ENCODE measurements at places on chromosomes 6 and 20. TPM values are rescaled to one million over a fixed set of nuclear protein-coding genes. Genes with fewer than 3 reads are reported as not detected.

CDH22 gene
- 0.55 TPM for total RNA-seq

DNA sequence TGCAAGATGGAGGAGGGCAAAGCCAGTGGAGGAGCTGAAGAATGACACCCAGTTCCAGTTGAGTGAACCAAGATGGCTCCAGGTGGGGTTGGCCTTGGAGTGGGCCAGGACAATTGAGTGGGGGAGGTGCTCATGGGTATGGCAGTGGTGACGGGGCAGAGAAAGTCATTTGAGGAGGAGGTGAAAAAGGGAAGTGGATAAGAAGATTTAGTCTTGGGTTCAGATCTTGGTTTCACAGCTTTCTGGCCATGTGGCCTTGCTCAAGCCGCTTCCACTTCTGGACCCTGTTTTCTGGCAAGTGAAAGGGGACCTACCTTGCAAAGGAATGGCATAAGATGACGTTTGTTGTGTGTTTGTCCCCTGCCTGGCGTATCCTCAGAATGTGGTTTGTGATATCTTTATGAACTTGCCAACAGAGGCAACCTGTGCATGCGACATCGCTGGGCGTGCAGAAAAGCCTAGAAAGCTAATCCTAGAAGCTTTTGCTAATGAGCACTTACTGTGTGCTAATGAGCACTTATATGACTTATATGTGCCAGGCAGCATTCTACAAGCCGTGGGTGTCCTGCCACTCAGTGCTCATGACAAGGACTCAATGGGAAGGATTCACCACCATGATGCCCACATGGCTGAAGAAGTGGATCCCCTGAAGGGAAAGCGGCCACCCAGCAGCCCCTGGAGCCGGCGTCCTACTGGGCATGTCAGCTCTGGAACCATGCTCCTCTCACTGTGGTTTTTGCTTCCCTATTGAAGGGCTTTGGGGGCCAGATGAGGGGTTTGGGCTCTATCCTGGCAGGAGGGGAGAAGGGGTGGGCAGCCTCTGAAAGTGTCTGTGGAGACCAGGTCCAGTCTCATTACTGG is 23.6 kb upstream of the STX16 start:
- no peaks in the 10 kb centered on the region for H3K27me3 ChIP-seq
- H3K36me3 ChIP-seq, result no peaks in the 10 kb centered on the region
- no peak for DNase-seq
- H3K4me1 ChIP-seq, result peaks cover 11% of the 10 kb centered on the region
- no peak overlapping the region for H3K4me3 ChIP-seq
- H3K27ac ChIP-seq, result no peak overlapping the region

DNA sequence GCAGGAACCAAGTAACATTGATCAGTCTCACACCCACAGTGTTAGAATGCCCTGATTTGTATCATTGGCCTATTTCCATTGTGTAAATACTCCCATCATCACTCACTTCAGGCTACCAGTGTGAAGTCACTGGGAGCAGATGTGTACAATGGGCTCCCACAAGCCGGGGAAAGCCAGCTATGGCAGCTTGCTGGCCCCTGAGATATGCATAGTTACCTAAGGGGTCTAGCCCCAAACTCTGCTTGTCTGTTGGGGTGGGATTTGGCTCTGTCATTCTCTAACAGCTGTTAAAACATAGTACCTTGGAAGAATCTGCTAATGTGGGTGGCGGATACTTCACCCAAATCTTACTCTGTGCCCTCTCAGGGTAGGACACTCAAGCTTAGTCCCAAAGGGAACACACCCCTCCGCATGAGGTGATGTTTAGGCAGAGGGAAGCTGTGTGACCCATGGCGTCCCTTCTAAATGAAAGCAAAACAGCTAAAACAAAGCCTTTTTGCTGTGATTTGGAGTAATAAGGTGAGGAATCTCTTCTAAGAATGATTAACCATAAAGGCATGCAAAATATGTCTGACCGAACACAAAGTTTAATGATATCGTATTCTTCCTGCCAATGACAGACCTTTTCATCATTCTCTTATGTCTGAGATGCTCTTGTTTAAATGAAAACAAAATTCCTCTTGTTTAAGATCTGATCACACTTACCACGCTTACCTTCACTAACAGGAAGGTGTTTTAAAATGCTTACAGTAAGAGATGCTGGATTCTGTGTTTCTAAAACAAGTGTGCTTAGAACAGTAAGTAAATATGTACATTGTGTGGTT is 45.9 kb upstream of the PXDC1 start:
- no peak for DNase-seq
- H3K27ac ChIP-seq, result no peak overlapping the region
- no peak overlapping the region for H3K4me3 ChIP-seq
- no peaks in the 10 kb centered on the region for H3K27me3 ChIP-seq

GRCh38 chr6:165746331-165746730 is 83.3 kb upstream of the PDE10A start:
- peaks cover 8% of the 10 kb centered on the region for H3K4me1 ChIP-seq
- no peak overlapping the region for H3K4me3 ChIP-seq
- H3K36me3 ChIP-seq, result no peaks in the 10 kb centered on the region
- H3K27ac ChIP-seq, result no peak overlapping the region

DNA sequence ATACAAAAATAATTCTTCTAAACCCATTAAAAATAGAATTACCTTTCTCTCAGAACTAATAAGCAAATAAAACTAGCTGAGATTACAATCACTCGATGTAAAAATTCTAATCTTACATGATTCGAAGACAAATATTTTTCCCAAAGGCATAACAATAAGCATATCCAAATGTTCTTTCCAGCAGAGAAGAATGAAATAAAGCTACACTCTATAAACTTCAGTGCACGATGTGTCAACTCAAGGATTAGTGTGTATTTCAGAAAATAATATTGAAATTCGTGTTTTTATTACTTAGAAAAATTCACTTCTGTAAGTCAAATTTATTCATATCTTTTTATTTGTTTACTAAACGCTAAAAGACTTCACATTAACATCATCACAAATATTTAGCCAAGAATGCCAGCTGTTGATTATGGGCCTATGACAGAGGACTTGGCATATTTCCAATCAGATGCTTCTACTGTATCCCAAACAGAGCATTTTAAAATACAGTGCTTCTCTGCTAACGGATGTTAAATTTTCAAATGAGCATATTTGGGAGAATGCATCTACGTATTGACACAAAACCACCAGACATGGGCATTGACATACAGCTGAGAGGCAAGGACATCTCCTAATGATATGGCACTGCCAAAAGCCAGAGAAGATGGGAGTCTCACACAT is 54.7 kb upstream of the PDE7B start:
- no peak overlapping the region for H3K27ac ChIP-seq
- H3K36me3 ChIP-seq, result no peaks in the 10 kb centered on the region
- H3K27me3 ChIP-seq, result no peaks in the 10 kb centered on the region
- no peak overlapping the region for H3K4me3 ChIP-seq
- H3K4me1 ChIP-seq, result no peaks in the 10 kb centered on the region
- DNase-seq, result no peak

DNA sequence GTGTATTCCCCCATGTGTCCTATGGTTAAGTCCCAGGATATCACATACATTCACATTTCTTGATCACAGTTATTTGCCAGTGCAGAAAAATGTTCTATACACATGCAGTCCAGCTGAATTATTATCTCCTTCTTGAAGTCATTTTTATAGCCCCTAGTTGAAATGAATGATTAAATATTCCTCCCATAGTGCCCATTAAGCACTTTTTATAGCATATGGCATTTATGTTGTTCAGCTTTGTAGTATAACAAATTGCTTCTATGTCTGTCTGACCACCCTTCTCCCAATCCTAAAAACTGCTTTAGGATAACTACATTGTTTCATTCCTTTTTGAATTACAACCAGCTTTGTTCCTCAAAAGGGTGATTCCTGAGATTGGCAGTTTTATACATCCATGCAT is 123.5 kb downstream of the ADGRB3 start:
- H3K4me3 ChIP-seq, result no peak overlapping the region
- no peak for DNase-seq
- no peak overlapping the region for H3K27ac ChIP-seq

GRCh38 chr6:36912586-36912985 is 26.8 kb downstream of the C6orf89 start:
- peaks cover 14% of the 10 kb centered on the region for H3K36me3 ChIP-seq
- no peak overlapping the region for H3K27ac ChIP-seq
- no peak for DNase-seq
- H3K4me1 ChIP-seq, result no peaks in the 10 kb centered on the region
- no peak overlapping the region for H3K4me3 ChIP-seq

- no peak overlapping the region for H3K27ac ChIP-seq
- H3K27me3 ChIP-seq, result no peaks in the 10 kb centered on the region
- H3K4me1 ChIP-seq, result no peaks in the 10 kb centered on the region
- H3K36me3 ChIP-seq, result no peaks in the 10 kb centered on the region
- no peak for DNase-seq
These were observed 53.9 kb upstream of the SOX4 start for GRCh38 chr6:21539621-21540100.

- no peaks in the 10 kb centered on the region for H3K36me3 ChIP-seq
- H3K27ac ChIP-seq, result no peak overlapping the region
- H3K4me3 ChIP-seq, result no peak overlapping the region
- no peaks in the 10 kb centered on the region for H3K27me3 ChIP-seq
- no peaks in the 10 kb centered on the region for H3K4me1 ChIP-seq
- no peak for DNase-seq
These were observed 50.1 kb downstream of the PKIB start for GRCh38 chr6:122660296-122660695.

DNA sequence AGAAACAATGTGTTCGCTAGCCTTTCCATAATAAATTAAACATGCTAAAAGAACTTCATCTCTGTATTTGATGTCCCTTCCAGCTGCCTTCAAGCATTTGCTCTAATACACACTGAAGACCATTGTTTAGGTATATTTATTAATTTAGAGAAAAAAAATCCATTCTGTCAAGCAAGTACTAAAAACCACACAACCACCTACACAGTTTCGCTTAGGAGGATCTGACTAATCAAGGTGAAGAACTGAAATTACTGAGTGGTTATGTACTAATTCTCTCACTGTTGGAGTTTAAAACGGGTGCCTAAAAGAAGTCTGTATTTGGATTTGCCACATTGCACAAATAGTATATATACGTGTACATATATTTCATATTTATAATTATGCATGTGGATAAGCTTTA is 58.9 kb downstream of the GMDS start:
- H3K27ac ChIP-seq, result no peak overlapping the region
- H3K27me3 ChIP-seq, result no peaks in the 10 kb centered on the region
- H3K4me3 ChIP-seq, result no peak overlapping the region
- no peaks in the 10 kb centered on the region for H3K36me3 ChIP-seq
- H3K4me1 ChIP-seq, result no peaks in the 10 kb centered on the region

GRCh38 chr6:137365707-137366437 is 128.3 kb downstream of the OLIG3 start:
- H3K36me3 ChIP-seq, result no peaks in the 10 kb centered on the region
- no peak for DNase-seq
- H3K27me3 ChIP-seq, result no peaks in the 10 kb centered on the region
- H3K27ac ChIP-seq, result no peak overlapping the region

SAMD5 gene
- 0.82 TPM for total RNA-seq

NELFCD gene
- 44.6 TPM for total RNA-seq

DNA sequence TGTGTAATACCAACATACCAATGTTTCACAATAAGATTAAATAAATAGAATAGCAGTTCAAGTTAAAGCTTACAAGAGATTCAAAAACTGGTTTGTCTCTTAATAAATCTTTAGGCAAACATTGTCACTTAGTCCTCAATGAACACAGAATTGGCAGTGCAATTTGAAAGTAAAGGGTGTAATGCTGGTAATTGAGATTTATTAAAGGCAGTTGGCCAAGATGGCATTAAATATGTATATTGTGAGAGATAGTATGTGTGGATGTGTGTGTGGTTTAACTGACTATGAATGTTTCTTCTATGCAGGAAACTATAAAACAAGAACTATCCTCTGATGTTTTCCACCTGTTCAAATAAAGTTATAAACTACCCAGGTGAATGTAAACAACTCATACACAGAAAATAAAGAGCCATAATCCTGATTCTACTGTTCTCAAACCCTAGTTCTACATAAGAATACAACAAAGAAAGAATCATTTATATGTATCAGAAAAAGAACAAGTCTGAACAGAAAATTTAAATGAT is 267.9 kb upstream of the PTCHD4 start:
- DNase-seq, result no peak
- no peak overlapping the region for H3K27ac ChIP-seq
- H3K4me3 ChIP-seq, result no peak overlapping the region
- no peaks in the 10 kb centered on the region for H3K4me1 ChIP-seq
- no peaks in the 10 kb centered on the region for H3K27me3 ChIP-seq

DNA sequence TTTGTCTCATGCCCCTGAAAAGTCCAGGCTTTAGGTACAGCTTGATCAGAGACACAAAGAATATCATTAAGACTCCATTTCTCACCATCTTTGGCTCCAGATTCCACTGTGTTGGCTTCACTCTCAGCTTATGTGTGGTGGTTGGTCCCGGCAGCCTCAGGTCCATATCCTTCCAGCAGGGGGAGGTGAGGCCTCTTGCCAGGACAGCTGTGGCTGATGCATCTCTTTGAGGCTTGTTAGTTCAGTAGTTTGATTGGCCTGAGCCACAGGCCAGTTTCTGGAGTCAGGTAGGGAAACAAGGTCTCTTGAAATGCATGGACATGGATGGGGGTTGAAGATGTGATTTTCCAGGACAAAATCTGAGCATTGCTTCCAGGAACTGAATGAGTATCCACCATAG is 62.4 kb downstream of the JAG1 start:
- no peak overlapping the region for H3K4me3 ChIP-seq
- DNase-seq, result peak; percentile 85
- no peak overlapping the region for H3K27ac ChIP-seq
- H3K27me3 ChIP-seq, result no peaks in the 10 kb centered on the region

GRCh38 chr6:12395898-12396297 is 105.7 kb downstream of the EDN1 start:
- H3K27ac ChIP-seq, result no peak overlapping the region
- H3K27me3 ChIP-seq, result no peaks in the 10 kb centered on the region
- no peak overlapping the region for H3K4me3 ChIP-seq
- H3K36me3 ChIP-seq, result no peaks in the 10 kb centered on the region

DNA sequence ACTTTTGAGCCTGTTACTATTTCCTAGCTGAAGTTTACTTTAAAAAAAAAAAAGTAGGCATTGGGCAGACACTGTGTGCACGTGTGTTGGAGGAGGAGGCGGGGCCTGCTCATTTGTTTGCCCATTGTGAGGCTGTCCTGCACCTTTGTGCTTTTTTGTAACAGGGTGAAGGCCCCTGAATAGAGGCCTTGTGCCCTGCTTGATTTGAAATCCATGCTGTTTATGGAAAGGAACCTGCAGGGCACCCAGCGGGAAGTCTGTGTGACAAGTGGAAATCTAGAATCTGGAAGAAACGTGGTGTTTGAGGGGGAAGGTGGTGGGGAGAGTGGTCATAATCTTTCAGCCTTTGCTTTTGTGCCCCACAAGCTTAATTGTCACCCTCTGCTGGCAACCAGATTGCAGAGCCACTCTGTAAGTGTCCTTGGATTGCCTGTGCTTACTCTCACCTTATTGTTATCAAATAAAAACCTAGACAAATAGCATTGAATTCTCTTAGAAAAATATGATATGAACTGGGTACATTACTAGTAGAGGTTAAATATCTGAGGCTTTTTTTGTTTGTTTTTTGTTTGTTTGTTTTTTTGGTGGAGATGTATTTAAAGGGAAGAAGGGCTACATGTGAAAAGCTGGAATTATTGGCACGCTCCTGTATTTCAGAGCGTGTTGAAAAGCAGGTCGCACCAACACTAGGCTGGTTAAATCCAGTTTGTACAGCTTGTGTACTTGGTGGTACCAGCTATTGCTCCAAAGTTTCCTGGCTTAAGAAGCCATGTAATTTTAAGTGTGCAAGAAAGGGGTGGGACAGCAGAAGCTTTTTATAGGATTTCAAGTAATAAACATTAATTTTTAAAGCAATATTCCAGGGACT is 156.3 kb downstream of the ARID1B start:
- H3K27ac ChIP-seq, result no peak overlapping the region
- no peak for DNase-seq
- no peaks in the 10 kb centered on the region for H3K36me3 ChIP-seq
- no peak overlapping the region for H3K4me3 ChIP-seq
- no peaks in the 10 kb centered on the region for H3K27me3 ChIP-seq

Measured in sigmoid colon (tissue), 7 donors.